ENCODE measurements at places on chromosomes 5 and 9. TPM values are rescaled to one million over a fixed set of nuclear protein-coding genes. Genes with fewer than 3 reads are reported as not detected.

EQTN gene
- 0.51 TPM for total RNA-seq

CD274 gene
- 4.1 TPM for total RNA-seq

BTNL3 gene
- total RNA-seq, result not detected

CDKN2B-AS1 gene
- not detected for total RNA-seq

NRARP gene
- total RNA-seq, result 18.8 TPM

Data from tongue (tissue), 3 donors.